Left ventricle myocardium inferior (tissue), 1 donor: ENCODE measurements at places on chromosomes 6 and 20. TPM values are rescaled to one million over a fixed set of nuclear protein-coding genes. Genes with fewer than 3 reads are reported as not detected.

DNA sequence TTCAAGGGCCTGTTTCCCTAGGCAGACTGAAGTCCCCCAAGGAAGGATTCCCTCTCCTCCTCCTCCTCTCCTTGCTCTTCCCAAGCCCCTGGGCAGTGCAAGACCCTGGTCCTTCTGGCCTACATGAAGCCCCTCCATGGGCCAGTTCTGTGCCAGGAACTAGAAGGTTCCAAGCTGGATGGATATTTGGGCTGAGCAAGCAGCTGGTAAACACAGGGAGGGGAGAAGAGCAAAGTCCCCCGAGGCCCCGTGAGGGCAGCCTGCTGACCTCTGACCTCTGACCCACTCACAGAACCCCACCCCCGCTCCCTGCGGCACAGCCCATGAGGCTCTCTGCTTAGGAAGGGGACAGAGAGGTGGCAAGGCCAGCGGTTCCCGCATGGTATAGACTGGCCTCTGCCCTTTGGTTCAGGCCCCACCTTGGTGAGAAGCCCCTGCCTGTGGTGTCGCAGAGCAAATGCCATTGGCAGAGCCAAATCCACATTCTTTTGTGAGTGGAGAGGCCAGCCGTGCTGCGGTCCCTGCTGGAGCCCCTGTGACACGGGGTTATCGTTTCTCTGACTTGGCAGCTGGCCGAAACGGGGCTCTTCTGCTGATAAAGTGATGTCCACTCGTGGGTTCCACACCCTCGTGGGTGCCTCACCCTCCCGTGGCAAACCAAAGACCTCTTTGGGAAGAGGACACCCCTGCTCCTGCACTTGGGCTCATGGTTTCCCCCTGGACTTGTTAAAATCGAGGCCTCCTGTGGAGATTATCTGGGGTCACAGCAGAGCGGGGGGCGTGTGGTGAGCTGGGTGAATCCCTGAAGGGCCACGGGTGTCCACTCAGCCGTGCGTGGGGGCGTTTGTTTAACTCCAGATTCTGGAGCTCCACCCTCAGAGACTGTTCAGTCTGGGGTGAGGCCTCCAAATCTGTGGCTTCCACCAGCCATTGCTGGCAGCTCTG lies 2.1 kb upstream of the CHRNA4 start:
- DNase-seq, result no peak

- no peak for DNase-seq
Observed at GRCh38 chr6:7148100-7148822, 40.5 kb downstream of the RREB1 start.

- DNase-seq, result no peak
Observed at GRCh38 chr6:138592749-138593123, 93.4 kb upstream of the NHSL1 start.

DNA sequence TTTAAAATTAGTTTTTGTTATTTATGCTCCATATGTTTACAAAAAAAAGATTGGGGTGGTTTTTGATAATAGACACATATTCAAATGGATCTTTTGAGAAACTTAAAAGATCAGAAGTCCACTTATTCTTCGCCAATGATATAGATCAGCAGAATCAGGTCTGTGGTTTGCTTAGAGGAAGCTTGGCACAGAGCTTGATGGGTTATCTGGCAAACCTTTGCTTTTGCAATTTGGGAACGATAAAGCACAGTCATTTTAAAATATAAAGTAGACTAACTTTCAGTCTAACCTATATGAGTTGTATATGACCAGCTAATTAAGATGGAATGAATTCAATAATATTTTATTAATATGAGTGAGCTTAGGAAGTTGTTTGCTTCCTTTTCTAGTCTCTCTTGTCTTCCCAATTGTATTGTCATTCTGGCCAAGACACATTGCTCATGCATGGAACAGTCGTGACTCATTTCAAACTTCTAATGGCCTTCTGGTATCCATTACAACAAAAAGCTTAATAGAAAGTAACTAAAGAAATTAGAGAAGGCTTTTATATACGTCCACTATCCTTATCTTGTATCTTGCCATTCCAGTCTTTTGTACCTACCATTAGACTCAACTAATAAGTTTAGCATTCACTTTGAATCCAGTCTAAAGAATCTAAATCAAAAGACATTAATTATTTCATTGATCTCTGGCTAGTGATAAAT lies 118.7 kb downstream of the TBX18 start:
- DNase-seq, result no peak

Gene LTB
- total RNA-seq, result 0.25 TPM

Gene EFCAB8
- total RNA-seq, result not detected

Gene BPIFB1
- total RNA-seq, result not detected

- no peak for DNase-seq
Observed at GRCh38 chr6:136985502-136985901, 59.3 kb downstream of the IL20RA start.

DNA sequence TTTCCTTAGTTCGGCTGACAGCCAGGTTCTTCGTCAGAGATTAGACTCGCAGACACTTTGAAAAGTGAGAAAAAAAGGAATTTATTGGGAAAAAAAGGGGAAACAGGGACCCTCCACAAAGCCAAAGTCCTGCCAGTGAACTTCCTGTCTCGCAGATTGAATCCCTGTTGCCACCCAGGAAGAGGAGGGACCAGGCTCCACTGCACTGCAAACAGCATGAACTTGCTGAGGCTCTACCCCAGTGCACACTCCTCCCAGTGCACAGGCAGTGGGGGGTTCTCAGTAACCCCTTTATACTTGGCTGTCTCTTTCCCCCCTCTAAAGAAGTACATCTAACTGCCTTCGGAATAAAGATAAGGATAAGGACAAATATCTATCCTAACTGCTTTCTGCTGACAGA lies 959.0 kb downstream of the GRIK2 start:
- DNase-seq, result no peak

Gene SYNE1
- 105 TPM for total RNA-seq

DNA sequence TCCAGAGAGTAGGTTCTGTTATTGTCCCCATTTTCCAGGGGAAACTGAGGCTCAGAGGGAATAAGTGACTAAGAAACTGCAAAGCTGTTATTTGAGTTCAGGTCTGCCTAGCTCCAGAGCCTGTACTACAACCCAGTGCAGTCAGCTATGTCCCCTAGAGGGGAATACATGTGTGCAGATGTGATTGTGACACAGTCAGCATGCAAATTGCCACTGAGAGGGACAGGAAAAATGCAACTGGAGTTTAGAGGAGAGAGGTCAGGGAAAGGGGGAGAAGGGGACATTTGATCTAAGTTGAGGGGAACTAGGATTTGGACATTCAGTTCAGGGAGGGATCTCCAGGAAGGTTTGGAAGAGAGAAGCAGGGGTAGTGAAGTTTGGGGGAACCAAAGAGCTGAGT lies 38.6 kb upstream of the EPB41L1 start:
- DNase-seq, result no peak

Gene NOX3
- not detected for total RNA-seq

- DNase-seq, result no peak
Observed at GRCh38 chr20:44946271-44946852, 13.8 kb downstream of the TOMM34 start.

DNA sequence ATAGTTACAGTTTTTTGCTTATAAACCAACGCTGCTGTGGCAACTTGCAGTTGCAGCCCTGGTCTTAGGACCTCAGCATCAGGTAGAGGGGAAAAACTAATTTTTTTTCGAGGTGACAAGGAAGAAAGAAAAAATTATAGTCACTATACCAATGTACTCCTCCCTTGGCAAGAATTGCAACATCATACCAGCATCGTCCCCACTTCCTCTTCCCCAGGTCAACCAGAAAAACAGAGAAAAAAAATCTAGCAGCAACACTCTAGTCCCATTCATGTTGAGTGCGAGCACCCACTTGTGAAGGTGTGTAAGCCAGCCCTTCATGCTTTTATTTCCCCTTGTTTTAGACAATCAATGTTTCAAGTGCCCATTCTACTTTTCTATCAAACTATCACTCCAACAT lies 13.1 kb upstream of the DCBLD1 start:
- no peak for DNase-seq

- DNase-seq, result no peak
Observed at GRCh38 chr6:9388596-9388995, 953.3 kb upstream of the SLC35B3 start.

Gene HSPA12B
- total RNA-seq, result 12.5 TPM

Gene TFAP2C
- 0.19 TPM for total RNA-seq

DNA sequence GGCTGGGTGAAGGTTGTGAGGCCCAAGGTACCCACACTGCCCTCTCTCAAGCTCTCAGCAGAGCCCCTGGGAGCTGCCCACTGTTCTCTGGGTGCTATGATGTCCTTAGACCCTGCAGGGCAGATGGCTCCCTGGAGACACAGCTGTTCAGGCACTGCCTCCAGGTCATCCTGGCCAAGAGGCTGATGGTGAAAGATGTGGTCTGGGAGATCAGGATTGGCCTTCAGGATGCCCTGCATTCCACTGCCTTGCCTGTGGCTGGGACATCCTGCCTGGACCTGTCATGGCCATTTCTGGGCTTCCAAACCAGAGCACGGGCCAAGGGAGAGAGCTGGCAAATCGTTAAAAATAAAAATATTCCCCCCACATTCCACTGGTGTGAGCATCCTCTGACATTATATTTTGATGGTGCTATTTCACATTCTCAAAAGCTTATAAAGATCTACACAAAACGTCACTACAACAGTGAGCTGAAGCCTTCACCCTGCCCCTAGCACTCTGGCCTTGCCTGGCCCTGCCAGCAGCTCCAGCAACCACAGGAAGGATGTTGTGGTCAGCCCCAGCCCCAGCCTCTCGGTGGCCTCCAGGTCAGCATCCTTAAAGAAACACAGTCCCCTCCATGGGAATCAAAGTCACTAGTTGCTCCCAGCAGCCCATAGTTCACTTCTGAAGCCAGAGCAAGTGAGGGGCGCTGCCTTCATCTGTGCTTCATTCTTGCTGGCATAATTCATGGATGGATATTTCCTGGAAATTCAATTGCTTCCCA lies 13.5 kb upstream of the KCNK16 start:
- DNase-seq, result no peak

- DNase-seq, result no peak
Observed at GRCh38 chr20:5973971-5974370, 23.5 kb downstream of the MCM8 start.

Gene LINC00237
- total RNA-seq, result not detected

DNA sequence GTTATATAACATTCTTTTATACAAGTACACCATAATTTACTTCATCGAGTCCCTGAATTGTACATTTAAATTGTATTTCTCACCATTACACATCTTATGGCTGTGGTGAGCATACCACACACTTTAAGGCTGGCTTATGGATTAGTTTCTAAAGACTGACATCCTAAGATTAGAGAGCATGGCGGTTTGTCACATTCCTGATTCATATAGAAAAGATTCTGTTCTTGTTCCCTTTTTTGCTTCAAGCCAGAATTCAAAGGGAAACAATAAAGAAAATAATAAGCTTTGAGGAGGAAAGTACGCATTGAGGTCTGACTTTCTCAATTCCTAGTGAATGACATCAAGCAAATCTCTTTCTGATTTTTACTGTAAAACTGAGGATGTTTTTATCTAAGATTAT lies 2.5 kb downstream of the BTN1A1 start:
- DNase-seq, result no peak

- DNase-seq, result no peak
Observed at GRCh38 chr6:128570680-128571063, 50.3 kb upstream of the PTPRK start.

- DNase-seq, result no peak
Observed at GRCh38 chr6:100246206-100246605, 218.5 kb downstream of the SIM1 start.

Gene ZCCHC3
- 11.8 TPM for total RNA-seq

DNA sequence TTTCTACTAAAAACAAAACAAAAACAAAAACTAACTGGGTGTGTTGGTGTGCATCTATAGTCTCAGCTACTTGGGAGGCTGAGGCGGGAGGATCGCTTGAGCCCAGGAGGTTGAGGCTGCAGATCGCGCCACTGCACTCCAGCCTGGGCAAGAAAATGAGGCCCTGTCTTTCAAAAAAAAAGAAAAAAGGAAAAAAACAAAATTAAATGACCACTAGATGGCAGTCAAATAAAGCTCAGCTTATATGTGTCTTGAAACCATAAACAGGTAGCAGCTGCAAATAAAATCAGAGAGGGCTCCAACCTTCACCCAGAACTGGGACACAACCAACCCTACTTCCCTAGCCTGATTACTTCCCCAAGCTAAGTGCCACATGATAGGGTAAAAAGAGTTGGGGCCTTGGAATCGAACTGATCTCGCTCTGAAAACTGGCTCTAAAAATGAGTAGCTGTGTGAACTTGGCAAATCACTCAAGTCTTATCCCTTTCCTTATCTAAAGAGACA lies 67.1 kb upstream of the ADGRF4 start:
- DNase-seq, result no peak
